ENCODE measurements at places on chromosomes 2 and 18. TPM values are rescaled to one million over a fixed set of nuclear protein-coding genes. Genes with fewer than 3 reads are reported as not detected.

DNA sequence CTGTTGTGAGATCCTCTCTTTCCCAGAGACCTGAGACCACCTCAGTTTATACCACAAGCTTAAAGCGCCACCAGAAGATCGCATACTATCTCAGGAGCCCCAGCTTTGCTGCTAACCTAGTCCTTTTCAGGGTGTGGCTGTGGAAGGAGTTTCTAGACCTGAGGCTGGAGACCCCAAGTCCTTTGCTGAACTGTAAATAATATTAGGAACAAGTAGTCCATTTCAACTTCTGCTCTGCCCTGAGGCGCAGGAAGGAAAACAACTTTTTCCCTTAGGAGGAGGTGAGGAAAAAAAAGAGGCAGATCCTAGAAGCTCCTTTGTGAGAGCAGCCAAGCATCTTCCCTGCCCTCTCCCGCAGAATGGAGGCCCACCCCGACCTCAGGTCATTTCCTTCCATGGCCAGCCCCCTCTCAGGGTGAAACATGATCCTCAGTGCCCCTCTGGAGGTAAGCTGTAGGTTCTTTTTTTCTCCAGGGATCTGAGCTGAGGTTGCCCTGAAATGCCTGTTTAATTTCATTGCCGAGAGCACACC is 122.8 kb upstream of the LGALSL start:
- peaks cover 9% of the 10 kb centered on the region for H3K27me3 ChIP-seq
- H3K27ac ChIP-seq: no peak overlapping the region
- DNase-seq: no peak
- H3K4me3 ChIP-seq: no peak overlapping the region
- H3K4me1 ChIP-seq: peaks cover 40% of the 10 kb centered on the region
- no peaks in the 10 kb centered on the region for H3K36me3 ChIP-seq

DNA sequence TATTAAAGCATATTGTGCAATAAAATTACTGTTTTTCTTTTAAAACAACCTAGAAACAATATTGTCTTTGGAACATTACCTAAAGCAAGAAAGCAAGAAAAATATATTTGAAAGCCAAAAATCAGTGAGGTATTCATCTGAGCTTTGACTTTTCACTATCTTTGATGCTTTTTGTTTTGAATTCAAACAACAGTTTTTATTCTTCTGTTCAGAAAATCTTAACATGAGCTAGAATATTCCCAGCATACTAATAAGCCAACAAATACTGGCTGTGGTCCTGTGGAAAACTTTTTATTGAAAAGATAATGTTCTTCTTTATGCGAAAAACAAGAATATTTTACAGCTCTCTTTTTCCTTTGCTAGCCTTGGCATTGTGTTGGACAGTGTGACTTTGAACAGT is 19.8 kb downstream of the FAM171B start:
- H3K4me3 ChIP-seq: no peak overlapping the region
- no peaks in the 10 kb centered on the region for H3K4me1 ChIP-seq
- no peak overlapping the region for H3K27ac ChIP-seq

- H3K27ac ChIP-seq: no peak overlapping the region
- H3K4me1 ChIP-seq: no peaks in the 10 kb centered on the region
- no peaks in the 10 kb centered on the region for H3K36me3 ChIP-seq
- no peak for DNase-seq
- no peaks in the 10 kb centered on the region for H3K27me3 ChIP-seq
- H3K4me3 ChIP-seq: no peak overlapping the region
Measured at GRCh38 chr18:26981360-26982082, 116.0 kb upstream of the AQP4 start.

DNA sequence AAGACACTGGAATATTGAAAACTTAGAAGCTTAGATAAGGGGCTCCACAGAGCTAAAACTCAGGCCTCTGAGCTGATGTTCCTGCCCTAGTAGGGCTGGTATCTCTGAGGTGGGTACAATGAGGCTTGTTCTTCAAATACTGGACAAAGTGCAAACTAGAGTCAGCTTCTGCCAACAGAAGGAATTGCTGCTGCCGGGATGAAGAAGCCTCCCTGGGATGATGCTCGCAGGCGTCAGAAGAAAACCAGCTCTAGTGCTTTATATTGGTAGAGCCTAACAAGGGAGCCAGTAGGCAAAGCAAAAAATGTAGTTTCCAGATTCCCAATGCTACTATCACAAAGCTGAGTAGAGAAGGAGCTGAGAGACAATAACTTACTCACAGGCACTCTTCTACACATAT is 118.1 kb downstream of the FOXI3 start:
- H3K4me3 ChIP-seq: no peak overlapping the region
- no peak overlapping the region for H3K27ac ChIP-seq
- H3K36me3 ChIP-seq: no peaks in the 10 kb centered on the region
- DNase-seq: no peak
- H3K4me1 ChIP-seq: peaks cover 2% of the 10 kb centered on the region

- no peaks in the 10 kb centered on the region for H3K4me1 ChIP-seq
- DNase-seq: no peak
- H3K27ac ChIP-seq: no peak overlapping the region
- H3K27me3 ChIP-seq: peaks cover under 1% of the 10 kb centered on the region
- no peak overlapping the region for H3K4me3 ChIP-seq
Measured at GRCh38 chr2:217552081-217552480, 450.7 kb downstream of the TNS1 start.

PROKR1 gene
- total RNA-seq: not detected

DNA sequence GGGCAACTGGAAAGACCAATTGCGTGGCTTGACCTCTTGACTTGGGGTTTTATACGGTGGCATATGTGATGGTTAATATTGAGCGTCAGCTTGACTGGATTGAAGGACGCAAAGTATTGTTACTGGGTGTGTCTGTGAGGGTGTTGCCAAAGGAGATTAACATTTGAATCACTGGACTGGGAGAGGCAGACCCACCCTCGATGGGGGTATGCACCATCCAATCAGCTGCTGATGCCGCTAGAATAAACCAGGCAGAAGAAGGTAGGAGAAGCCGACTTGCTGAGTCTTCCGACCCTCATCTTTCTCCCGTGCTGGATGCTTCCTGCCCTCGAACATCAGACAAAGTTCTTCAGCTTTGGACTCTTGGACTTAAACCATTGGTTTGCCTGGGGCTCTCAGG is 34.2 kb upstream of the YPEL5 start:
- no peak for DNase-seq
- peaks cover 5% of the 10 kb centered on the region for H3K4me1 ChIP-seq
- no peak overlapping the region for H3K27ac ChIP-seq

XRCC5 gene
- total RNA-seq: 424 TPM

- no peak overlapping the region for H3K4me3 ChIP-seq
- DNase-seq: no peak
- H3K27ac ChIP-seq: no peak overlapping the region
- H3K36me3 ChIP-seq: no peaks in the 10 kb centered on the region
- H3K4me1 ChIP-seq: no peaks in the 10 kb centered on the region
Measured at GRCh38 chr18:8286303-8286702, 322.9 kb upstream of the RAB12 start.

TYMS gene
- 369 TPM for total RNA-seq

GRCh38 chr2:205850611-205851010 is 168.3 kb downstream of the NRP2 start:
- H3K4me1 ChIP-seq: no peaks in the 10 kb centered on the region
- DNase-seq: no peak
- H3K36me3 ChIP-seq: no peaks in the 10 kb centered on the region
- no peak overlapping the region for H3K4me3 ChIP-seq

NAPG gene
- total RNA-seq: 33.5 TPM

GRCh38 chr2:226733927-226734564 is 65.6 kb downstream of the IRS1 start:
- H3K27ac ChIP-seq: no peak overlapping the region
- H3K36me3 ChIP-seq: no peaks in the 10 kb centered on the region
- no peak for DNase-seq
- H3K27me3 ChIP-seq: no peaks in the 10 kb centered on the region

- no peak for DNase-seq
- no peaks in the 10 kb centered on the region for H3K36me3 ChIP-seq
- no peak overlapping the region for H3K27ac ChIP-seq
- peaks cover 6% of the 10 kb centered on the region for H3K4me1 ChIP-seq
Measured at GRCh38 chr2:100882645-100883613, 63.0 kb downstream of the NPAS2 start.

RTKN gene
- total RNA-seq: 1.9 TPM

- no peak overlapping the region for H3K4me3 ChIP-seq
- DNase-seq: peak; percentile 11
- no peaks in the 10 kb centered on the region for H3K36me3 ChIP-seq
- H3K27me3 ChIP-seq: no peaks in the 10 kb centered on the region
Measured at GRCh38 chr18:46728219-46728930, 28.5 kb downstream of the ST8SIA5 start.

DNA sequence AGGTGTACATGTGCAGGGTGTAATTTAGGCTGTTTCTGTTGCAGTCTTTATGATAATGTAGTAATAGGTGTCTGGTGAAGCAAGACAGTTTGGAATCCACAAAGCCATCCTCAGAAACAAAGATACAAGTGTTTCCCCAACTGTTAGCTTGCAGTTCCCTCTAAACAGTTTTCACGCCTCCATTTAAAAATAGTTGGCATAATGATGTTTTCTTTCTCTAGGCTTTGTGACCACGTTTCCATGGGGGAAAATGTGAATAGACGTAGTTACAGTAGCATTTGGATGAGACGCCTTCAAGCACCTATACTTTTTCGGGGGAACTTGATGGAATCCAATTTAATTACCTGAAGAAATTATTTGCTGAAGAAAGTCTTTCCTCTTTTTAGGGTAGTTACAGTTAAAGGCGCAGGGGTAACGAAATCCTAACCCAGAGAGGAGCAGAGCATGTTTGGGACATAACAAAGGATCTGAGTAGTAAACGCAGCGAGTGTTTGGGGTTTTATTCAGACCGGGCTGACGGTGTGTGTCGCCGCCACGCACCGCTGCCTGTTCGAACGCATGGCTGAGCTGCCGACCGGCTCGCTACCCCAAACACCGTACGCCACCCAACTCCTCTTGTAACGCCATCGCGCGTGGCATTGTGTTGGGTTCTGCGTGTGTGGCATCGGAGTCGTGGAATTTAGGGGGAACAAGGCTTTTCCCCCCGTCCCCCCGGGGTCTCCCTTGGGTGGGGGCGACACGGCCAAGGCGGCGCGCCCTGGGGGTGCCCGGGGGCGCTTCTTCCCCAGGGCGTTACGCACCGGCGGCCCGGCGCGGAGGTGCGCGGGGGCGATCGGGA is 681 bp upstream of the NRP2 start:
- no peak overlapping the region for H3K27ac ChIP-seq
- H3K4me1 ChIP-seq: peaks cover 14% of the 10 kb centered on the region
- peak overlapping the region; percentile 56 for H3K4me3 ChIP-seq
- peaks cover 66% of the 10 kb centered on the region for H3K27me3 ChIP-seq

DNA sequence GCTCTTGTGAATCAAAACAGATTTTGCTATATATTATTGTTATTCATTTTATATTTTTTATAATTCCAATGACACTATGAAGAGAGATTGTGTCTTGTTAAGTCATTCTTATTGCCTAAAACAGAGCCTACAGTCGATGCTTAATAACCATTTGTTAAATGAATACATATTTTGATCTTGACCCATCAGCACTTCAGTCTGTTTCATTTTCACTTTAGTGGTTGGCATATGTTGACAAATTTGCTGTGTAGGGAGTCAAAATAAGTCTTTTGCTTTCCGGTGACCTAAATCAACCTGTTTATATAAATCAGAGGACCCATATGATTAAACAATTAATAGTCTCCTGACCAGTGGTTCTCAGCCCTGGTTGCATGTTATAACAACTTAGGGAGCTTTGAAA is 97.1 kb downstream of the TXNL1 start:
- DNase-seq: no peak
- H3K27ac ChIP-seq: no peak overlapping the region
- H3K4me1 ChIP-seq: no peaks in the 10 kb centered on the region
- no peaks in the 10 kb centered on the region for H3K36me3 ChIP-seq
- H3K27me3 ChIP-seq: peaks cover 7% of the 10 kb centered on the region
- H3K4me3 ChIP-seq: no peak overlapping the region

MRO gene
- total RNA-seq: not detected

DNA sequence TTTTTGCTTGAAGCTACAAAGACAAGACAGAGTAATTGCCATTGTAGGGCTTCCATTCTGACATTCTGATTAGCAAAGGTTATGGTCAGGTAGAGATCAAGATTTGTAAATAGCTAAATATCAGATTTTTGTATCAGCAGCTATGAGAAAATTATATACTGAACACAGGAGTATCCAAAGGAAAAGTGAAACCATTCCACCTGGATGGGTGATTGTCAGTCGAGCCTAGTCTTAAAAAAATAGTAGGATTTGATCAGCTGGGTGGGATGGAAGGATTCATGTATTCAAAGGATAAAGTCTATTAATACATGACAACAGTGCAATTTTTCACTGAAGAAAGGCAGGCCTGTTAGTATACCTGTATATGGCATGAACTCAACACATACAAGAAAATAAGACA is 222.7 kb downstream of the GCA start:
- no peak overlapping the region for H3K4me3 ChIP-seq
- no peak for DNase-seq
- no peak overlapping the region for H3K27ac ChIP-seq
- H3K4me1 ChIP-seq: no peaks in the 10 kb centered on the region
- H3K27me3 ChIP-seq: no peaks in the 10 kb centered on the region
- no peaks in the 10 kb centered on the region for H3K36me3 ChIP-seq

GULP1 gene
- not detected for total RNA-seq

DNA sequence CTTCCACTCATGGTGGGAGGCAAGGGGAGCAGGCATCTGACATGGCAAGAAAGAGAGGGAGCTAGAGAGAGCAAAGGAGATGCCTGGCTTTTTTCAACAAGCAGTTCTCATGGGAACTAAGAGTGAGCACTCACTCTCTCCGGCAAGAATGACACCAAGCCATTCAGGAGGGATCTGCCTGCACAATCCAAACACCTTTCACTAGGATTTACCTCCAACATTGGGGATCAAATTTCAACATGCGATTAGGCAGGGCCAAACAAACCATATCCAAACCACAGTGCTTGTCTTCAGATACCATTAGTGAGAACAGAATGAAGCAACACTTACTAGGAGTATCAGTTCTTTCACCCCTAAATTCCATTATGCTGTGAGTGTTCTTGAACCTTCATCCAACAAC is 77.3 kb downstream of the FIGN start:
- no peaks in the 10 kb centered on the region for H3K36me3 ChIP-seq
- H3K4me3 ChIP-seq: no peak overlapping the region
- no peak overlapping the region for H3K27ac ChIP-seq
- no peaks in the 10 kb centered on the region for H3K27me3 ChIP-seq

UGT1A8 gene
- total RNA-seq: not detected

HDHD2 gene
- 32.6 TPM for total RNA-seq

DNA sequence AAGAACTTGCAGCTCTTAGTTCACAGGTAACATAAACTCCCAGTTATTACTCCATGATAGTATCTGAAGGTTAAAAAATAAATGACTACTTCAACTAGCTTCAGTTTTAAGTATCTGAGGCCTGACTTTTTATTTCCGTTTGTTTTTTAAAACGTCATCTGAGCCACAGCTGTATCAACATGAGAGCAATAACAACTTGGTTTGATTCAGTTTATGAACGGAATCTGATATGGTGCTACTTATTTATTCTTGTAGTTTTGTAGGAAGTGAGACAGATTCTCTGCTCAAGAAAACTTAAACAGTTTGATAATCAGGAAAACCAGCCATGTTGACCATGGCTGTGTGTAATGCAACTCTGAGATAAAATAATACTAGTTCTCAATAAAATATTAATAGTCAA is 34.9 kb downstream of the NAB1 start:
- no peak overlapping the region for H3K27ac ChIP-seq
- peaks cover 39% of the 10 kb centered on the region for H3K36me3 ChIP-seq
- peaks cover 19% of the 10 kb centered on the region for H3K4me1 ChIP-seq
- no peak overlapping the region for H3K4me3 ChIP-seq
- no peak for DNase-seq
- H3K27me3 ChIP-seq: no peaks in the 10 kb centered on the region

All from activated CD8-positive, alpha-beta memory T cell treated with anti-CD3 and anti-CD28 coated beads, Interleukin-2, amount 10 ng/mL, durations not matched to agents 7 days and 5 days (primary cell).